ENCODE measurements at places on chromosomes 7 and 10. TPM values are rescaled to one million over a fixed set of nuclear protein-coding genes. Genes with fewer than 3 reads are reported as not detected.

Gene CPN1
- not detected for total RNA-seq

Gene GUSB
- total RNA-seq, result 27.3 TPM

Gene SLC26A5
- not detected for total RNA-seq

Gene MET
- total RNA-seq, result 22.0 TPM

Gene NKX2-3
- total RNA-seq, result not detected

Gene CACUL1
- total RNA-seq, result 36.5 TPM

Gene ST8SIA6
- 0.24 TPM for total RNA-seq

Gene CLEC2L
- not detected for total RNA-seq

Gene LRRD1
- total RNA-seq, result not detected

Gene DHX32
- total RNA-seq, result 29.2 TPM

Gene MRLN
- total RNA-seq, result not detected

Gene IGF2BP3
- 47.9 TPM for total RNA-seq

Gene MCM7
- total RNA-seq, result 34.0 TPM

Gene SPDYE6
- not detected for total RNA-seq

Gene SPDYE8
- not detected for total RNA-seq

Gene TMEM273
- total RNA-seq, result not detected

Gene NRG3
- not detected for total RNA-seq

Gene FFAR4
- total RNA-seq, result not detected

Gene ELN
- 8,224 TPM for total RNA-seq

Gene TMEM176A
- total RNA-seq, result not detected

Gene OR2A42
- total RNA-seq, result 0.12 TPM

Gene PRSS37
- not detected for total RNA-seq

Gene NEUROG3
- not detected for total RNA-seq

Gene LHFPL3
- not detected for total RNA-seq

Gene CCDC146
- total RNA-seq, result 3.0 TPM

Gene TFPI2
- total RNA-seq, result 6.0 TPM

Gene FBXL13
- total RNA-seq, result 0.97 TPM

Gene GRID1
- 0.60 TPM for total RNA-seq

Gene PRPS1L1
- total RNA-seq, result not detected

Gene CALCR
- total RNA-seq, result 0.20 TPM

Gene UNC5B
- 57.9 TPM for total RNA-seq

Gene IFIT1B
- not detected for total RNA-seq

Gene SHLD2
- total RNA-seq, result 29.2 TPM

Gene NKX6-2
- total RNA-seq, result not detected

Gene PAXIP1
- total RNA-seq, result 8.2 TPM
